Right ventricle myocardium inferior (tissue), 1 donor: ENCODE measurements at places on chromosomes 6 and 20. TPM values are rescaled to one million over a fixed set of nuclear protein-coding genes. Genes with fewer than 3 reads are reported as not detected.
A peak's percentile ranks its signal among the peaks of the same experiment; 100 is the strongest.

DNA sequence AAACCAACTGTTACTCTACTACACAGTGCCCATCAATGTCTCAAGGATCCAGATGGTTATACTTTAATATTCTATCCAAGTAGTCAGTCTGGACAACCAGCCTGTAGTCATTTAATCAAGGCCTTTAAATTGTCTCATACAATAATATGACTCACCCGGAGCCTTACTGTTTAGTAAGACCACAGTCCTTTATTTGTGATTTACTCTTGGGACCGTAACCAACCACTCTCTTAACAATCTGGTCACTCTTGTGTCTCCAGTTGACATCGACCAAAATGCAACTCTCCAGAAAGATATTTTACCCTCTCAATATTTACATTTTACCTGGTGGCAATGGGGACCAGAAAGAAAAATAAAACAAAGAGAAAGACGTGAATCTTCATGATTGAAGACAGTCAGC, 14.9 kb downstream of the DEFB114 start:
- no peak for DNase-seq

- DNase-seq, result peak; percentile 61
Measured at GRCh38 chr6:31126396-31127175, 6.3 kb upstream of the CDSN start.

Gene PI16
- total RNA-seq, result 15.1 TPM

DNA sequence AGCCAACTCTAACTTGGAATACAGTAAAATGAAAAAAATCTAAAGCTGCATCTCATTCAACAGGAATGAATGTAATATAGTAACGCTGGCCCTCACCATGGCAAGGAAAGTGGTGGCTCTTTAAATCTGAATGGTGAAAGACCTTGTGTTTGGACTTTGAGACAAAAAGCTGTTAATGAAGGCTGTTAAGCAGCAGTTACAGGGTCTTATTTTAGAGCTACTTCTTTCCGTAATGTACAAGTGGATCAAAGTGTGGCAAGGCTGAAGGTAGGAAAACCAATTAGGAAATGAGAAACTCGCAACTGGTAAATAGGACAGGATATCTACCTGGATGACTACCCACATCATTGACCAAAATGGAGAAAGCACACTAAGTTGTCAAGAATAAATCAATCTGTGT, 11.6 kb upstream of the TRIM39 start:
- DNase-seq, result no peak

DNA sequence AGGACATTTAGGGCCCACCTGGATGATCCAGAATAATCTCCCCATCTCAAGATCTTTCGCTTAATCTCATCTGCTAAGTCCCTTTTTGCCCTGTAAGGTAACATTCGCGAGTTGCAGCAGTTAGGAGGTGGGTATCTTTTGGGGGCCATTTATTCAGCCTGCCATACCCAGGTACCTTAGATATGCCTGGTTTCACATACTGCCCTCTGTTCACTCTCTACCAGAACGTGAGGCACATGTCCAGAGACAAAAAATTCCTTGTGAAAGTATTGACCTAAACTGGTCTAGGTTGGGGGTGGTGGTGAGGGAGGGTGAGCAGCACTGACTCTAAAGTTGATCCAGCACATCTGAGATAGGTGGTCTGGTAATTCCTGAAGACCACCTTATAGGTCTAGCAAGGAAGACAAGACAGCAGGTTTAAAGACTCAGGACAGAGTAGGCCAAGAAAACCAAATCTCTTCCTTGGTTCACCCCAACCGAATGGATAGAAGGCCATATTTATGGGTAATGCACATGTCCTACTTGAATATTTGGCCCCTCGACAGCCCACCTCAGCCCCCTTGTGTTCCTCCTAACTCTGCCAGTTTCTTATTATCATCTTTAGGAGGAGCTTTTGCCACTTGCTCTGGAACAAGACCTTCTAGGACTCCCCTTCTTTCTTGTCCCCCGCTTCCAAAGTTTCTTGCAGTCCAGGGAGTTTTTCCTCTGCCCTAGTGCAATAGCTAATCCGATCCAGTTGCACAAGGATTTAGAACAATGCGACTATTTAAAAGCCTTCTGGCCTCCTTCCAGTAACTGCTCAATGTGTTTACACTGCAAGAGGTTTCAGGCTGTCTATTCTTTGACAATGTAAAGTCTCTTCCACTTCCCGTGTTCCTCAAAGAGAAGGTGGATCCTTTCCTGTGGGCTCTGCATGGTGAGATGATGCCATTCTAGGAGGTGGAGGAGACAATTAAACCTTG, 213.0 kb upstream of the LAMP5 start:
- no peak for DNase-seq

Gene TNNC2
- total RNA-seq, result not detected

Gene PGC
- not detected for total RNA-seq

- no peak for DNase-seq
Measured at GRCh38 chr6:503610-504362, 112.2 kb downstream of the IRF4 start.

Gene SOBP
- 16.4 TPM for total RNA-seq

Gene PTK6
- 0.11 TPM for total RNA-seq

Gene MTFR2
- total RNA-seq, result 0.32 TPM

DNA sequence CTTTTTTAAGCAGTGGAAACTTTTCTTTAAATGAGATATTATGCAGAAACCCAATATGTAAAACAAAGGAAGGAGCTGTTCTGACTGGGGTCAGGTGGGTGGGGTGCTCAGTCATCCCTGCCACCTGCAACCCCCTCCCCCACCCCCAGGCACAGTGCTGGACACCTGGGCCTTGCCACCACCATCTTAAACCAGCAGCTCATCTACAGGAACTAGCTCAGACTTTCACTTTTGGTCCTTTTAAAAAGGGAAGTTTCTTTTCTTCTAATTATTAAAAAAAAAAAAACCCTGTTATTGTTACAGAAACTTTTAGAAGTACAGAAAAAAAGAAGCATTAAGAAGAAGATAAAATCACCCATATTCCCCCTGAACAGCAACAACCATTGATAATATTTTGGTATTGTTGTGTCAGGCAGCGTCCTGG, 37.1 kb downstream of the PPP1R16B start:
- no peak for DNase-seq

- DNase-seq, result no peak
Measured at GRCh38 chr6:82227770-82228169, 19.8 kb downstream of the IBTK start.
